Aorta (tissue), 5 donors: ENCODE measurements at places on chromosomes 1 and 21. TPM values are rescaled to one million over a fixed set of nuclear protein-coding genes. Genes with fewer than 3 reads are reported as not detected.

The PCAT6 gene
- total RNA-seq, result 0.49 TPM

GRCh38 chr1:159939678-159940002 lies 5.8 kb downstream of the IGSF9 start:
- no peak for DNase-seq

The SDCCAG8 gene
- 93.4 TPM for total RNA-seq

The FAM167B gene
- total RNA-seq, result 11.8 TPM

DNA sequence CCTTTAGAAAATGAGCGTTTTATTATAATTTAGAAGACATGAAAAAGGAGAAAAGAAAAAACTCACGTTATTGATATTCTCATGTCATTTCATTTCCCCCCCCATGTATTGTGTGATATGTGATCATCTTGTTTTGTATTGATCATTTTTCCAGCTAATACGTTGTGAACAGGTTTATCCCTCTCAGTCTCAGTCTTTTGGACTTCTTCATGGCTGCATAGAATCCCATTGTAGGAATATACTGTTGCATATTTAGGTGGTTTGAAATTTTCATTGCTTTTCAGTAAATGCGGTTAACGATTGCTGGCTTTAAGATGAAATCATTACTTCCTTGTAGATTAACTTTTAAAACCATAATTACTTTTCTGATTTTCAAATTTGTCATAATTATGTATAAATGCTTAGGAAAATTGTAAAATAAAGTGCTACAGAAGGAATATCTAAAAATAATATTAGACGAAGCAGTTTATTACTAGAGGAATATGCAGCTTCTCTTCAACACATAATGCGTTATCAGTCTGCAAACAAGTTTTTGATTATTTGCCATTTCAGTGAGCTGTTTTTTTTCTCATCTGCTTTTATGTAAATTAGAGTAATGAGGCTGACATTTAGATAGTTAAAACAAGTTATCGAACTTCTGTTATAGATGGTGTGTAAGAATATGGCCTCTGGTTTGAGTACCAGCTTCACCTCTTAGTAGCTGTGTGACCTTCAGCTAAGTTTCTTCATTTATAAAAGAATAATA lies 1.8 kb downstream of the SON start:
- DNase-seq, result no peak

- DNase-seq, result no peak
Observed at GRCh38 chr1:198595765-198596164, 43.1 kb upstream of the PTPRC start.

- no peak for DNase-seq
Observed at GRCh38 chr1:230753586-230754251, 6.5 kb downstream of the CAPN9 start.

The LORICRIN gene
- total RNA-seq, result not detected

The S100A1 gene
- 0.69 TPM for total RNA-seq
